Urinary bladder (tissue), 4 donors: ENCODE measurements at places on chromosomes 1 and 21. TPM values are rescaled to one million over a fixed set of nuclear protein-coding genes. Genes with fewer than 3 reads are reported as not detected.

Gene GSTM5
- 18.2 TPM for total RNA-seq

Gene ERVH48-1
- total RNA-seq: not detected

Gene MRPL9
- total RNA-seq: 40.7 TPM

Gene ACTN2
- 14.2 TPM for total RNA-seq

Gene NLRP3
- 2.4 TPM for total RNA-seq

Gene MIS18A
- 11.6 TPM for total RNA-seq

Gene SKI
- total RNA-seq: 27.8 TPM

Gene TMEM240
- total RNA-seq: 6.7 TPM

Gene CCDC190
- total RNA-seq: 0.26 TPM

Gene RHCE
- 0.85 TPM for total RNA-seq

DNA sequence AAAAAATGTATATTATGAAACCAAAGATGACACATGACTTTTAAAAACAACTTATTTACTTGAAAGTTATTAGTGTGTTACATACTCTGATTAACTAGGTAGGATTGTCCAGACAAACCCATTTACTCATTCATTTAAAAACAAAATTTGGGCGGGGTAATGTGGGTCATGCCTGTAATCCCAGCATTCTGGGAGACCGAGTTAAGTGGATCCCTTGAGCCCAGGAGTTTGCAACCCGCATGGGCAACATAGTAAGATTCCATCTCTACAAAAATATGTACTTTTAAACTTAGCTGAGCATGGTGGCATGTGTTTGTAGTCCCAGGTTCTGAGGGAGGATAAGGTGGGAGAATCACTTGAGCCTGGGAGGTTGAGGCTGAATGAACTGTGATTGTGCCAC lies 1414.7 kb downstream of the PLA2G4A start:
- no peak for DNase-seq

DNA sequence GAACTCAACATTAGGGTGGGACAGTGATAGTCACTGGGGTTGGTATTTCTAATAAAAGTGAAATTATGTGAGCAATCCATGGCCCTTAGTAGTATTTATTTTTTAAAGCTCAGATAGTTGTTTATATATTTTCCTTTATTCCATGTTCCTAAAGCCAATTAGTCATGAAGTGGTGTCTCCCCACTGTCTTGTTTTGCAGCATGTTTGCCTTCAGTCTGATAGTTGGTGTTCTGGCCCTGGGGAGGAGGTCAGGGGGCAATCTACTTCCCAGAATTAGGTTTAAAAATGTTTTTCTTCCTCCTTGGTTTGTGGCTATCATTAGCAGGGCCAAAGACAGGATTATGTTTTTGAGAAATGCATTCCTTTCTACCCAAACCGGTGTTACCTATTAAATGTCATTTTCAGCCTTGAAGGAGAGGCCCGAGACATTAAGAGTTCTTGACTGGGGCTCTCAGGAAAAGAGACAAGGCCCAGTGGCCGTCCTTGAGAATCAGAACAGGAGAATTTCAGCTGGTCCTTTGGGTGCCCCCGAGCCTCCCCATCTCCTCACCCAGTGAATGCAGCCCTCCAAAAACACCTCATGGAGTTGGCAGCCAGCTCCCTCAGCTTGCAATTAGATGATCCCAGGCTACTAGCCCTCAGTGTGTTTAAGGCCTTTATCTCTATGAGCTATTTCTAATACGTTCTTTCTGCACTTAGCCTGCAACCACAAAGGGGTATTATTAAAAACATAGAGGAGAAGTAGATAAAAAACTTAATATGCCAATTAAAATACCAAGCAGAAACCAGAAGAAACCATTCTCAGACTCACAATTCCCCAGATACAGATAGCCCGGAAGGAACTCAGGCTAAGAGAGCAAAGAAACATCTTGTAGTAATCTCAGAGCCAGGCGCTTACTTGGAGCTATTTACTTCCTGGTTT lies 71.3 kb upstream of the NGF start:
- no peak for DNase-seq

GRCh38 chr21:46424039-46424591 lies 34.6 kb upstream of the DIP2A start:
- DNase-seq: no peak

GRCh38 chr1:201752333-201752732 lies 76.6 kb upstream of the IPO9 start:
- DNase-seq: no peak

DNA sequence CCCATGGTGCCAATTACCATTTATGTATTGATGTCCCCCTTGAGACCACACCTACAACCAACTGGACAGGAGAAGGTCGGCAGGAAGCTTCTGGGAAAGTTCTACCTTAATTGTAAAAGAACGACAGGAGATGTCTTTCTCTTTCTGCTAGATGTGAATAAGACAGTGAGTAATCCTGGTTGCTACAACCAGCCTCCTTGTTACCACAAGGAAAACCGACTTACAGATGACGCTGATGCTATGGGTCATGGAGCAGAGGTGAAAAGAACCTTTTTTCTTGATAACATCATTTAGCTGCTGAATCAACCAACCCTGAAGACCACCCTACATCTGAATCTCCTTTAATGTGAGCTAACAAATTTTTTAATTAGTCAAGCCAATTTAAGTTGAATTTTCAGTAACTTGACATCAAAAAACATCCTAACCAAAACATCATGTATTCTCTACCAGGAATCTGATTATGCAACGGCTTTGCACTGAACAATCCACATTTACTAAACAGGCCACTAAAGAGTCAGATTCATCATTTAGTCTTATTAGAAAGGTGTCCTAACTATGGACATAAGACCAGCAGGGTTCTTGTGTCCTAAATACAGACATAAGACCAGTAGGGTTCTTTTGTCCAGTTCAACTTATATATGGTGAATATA lies 23.0 kb downstream of the RGS2 start:
- DNase-seq: no peak

- DNase-seq: no peak
Measured at GRCh38 chr1:31510304-31510703, 66.0 kb upstream of the TINAGL1 start.

DNA sequence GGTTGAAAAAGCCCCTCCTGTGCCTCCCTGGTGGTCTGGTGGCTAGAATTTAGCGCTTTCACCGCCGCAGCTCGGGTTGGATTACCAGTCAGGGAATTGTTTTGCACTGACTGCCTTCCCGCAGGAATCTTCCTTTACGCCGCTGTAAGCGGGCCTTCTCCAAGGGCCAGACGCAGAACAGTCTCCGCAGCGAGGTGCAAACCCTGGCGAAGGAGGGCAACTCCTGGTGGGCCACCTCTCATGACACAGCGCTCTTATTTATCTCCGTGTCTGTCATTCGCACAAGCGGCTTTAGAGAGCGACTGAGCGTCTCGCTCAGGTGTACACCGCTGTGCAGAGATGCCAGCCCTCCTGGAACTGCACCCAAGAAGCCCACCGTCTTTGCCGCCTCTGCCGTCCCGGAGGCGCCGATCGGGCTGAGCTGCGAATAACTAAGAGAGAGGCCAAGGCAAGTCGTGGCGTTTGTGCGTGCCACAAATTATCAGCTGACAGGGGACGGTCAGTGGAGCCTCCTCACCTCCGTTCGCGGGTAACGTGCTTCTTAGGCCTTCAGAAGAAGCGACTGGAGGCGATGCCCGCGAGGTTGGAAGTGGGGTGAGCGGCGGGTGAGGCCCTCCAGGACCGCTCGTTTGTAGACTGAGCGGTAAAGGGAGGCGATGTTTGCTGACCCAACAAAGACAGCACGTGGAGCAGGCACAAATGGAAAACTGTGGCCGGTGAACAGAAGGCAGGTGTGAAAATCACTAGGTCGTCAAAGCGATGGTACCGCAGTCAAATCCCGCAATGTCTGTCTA lies 93.5 kb downstream of the PRKAB2 start:
- DNase-seq: no peak

GRCh38 chr1:147648933-147649332 lies 21.4 kb downstream of the ACP6 start:
- DNase-seq: no peak

- no peak for DNase-seq
Measured at GRCh38 chr1:84298328-84298683, 3.2 kb upstream of the SAMD13 start.

GRCh38 chr1:108503062-108503733 lies 53.1 kb downstream of the NBPF6 start:
- DNase-seq: no peak

- no peak for DNase-seq
Measured at GRCh38 chr1:200015811-200016210, 11.7 kb upstream of the NR5A2 start.

- no peak for DNase-seq
Measured at GRCh38 chr1:36511804-36512798, 29.4 kb upstream of the CSF3R start.

- DNase-seq: no peak
Measured at GRCh38 chr21:29991624-29992023, 51.8 kb upstream of the GRIK1 start.

GRCh38 chr1:33548319-33548718 lies 75.9 kb downstream of the ZSCAN20 start:
- no peak for DNase-seq

GRCh38 chr1:85756864-85757263 lies 48.6 kb upstream of the ZNHIT6 start:
- no peak for DNase-seq

DNA sequence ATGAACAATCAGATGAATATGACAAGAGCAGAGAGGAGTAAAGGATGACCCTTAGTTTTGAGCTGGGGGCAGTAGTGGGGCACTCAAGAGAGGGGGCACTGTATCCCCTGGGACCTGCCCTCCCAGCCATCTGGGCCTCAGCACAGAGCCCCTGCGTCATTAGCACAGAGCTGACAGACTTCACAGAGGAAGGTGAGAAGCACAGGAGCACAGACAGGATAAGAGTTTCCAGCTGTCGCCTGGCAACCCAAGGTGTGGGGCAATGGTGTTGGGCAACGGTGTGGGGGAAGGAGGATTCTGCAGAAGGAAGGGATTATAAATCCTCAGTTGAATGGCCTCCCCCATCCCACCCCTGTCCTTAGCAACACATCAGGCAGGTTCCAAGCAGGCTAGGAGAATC lies 30.2 kb downstream of the RAB3B start:
- no peak for DNase-seq

- no peak for DNase-seq
Measured at GRCh38 chr1:11960276-11960675, 20.0 kb upstream of the MFN2 start.

DNA sequence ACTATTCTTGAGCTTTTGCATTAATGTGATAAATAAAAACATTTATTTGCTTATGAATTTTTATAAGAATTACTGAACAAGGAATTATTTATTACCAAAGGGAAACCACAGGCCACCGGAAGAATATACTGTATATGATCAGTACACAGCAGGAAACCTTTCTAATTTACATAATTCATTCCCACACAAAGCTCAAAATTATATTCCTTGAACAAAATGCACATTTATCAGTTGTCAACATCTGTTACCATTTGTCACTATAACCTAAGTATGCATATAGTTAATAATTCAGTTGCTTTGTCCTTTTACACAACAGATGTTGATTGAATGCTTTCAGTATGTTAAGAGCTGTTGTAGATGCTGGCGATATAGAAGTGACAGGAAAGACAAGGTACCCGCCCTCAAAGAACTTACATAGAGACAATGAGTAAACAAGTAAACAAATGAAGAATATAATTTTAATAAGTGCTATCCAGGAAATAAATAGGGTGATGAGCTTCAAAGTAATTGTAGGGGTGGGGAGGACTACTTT lies 27.2 kb downstream of the VPS45 start:
- no peak for DNase-seq

- no peak for DNase-seq
Measured at GRCh38 chr1:234069760-234070159, 165.3 kb downstream of the SLC35F3 start.

- DNase-seq: no peak
Measured at GRCh38 chr1:227791425-227792143, 23.9 kb upstream of the PRSS38 start.

DNA sequence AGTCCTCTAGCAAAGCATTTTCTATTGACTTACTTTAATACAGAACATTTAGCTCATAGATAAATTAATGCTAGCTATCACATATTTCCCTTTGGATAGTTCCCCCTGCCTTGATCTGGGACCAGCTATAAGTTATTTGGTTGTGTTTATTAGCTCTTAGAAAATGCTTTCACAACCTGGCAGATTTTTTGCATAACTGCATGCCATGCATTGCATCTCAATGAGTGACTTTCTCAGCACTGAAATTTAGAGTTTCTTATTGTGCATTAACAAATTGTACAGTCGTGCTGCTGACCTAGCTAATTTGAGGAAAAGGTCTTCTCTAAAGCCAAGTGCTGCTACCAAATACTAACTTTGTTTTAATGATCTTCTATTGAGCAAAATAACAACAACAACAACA lies 164.8 kb downstream of the PLPPR5 start:
- no peak for DNase-seq

DNA sequence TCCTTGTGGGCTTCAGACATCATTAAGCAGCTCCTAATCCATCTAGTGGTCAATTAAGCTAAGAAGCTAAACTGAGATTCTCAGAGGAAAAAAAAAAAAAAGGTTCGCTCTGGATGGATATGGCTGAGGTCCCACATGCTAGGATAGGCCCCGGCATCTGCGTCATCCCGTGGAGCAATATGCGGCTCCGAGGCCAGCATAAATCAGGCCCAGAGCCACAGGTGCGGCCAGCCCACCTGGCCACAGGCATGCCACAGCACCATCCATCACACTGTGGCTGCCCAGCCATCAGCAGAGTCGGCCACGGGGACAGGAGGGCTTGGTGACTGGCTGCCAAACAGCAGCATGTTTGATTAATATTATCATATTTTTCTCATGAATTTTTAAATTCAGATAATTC lies 106.9 kb upstream of the TIAM1 start:
- DNase-seq: no peak

DNA sequence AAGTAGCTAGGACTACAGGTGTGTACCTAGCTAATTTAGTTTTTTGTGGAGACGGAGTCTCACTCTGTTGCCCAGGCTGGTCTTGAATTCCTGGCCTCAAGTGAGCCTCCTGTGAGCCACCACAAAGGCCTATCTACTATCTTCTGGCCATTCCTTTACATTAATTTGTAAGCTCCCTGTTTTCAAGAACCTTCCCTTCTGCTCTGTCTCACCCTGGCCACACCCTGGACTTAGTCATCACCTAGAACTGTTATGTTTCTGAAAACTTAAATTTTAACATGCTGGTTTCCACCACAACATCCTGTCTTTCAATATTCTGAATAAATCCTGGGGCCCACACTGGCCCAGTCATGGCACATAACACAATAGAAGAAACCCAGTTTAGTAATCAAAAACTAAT lies 4.9 kb upstream of the B4GALT3 start:
- no peak for DNase-seq
